Colonic mucosa (tissue), 4 donors: ENCODE measurements at places on chromosomes 4 and X. TPM values are rescaled to one million over a fixed set of nuclear protein-coding genes. Genes with fewer than 3 reads are reported as not detected.

DNA sequence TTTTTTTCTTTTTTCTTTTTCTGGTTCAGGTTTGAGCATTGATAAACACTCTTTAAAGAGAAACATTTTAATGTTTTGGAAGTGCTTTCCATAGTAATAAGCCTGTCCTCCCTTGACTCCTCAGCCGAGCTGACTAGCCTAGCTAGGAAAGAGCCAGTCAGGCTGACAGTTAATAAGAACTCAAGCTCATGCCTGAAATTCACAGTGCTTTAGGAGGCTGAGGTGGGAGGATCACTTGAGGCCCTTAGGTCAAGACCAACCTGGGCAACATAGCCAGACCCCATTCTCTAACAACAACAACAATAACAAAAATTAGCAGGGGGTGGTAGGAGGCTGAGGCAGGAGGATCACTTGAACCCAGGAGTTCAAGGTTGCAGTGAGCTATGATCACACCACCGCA, 53.4 kb upstream of the ZCCHC13 start:
- no peak for DNase-seq

- no peak for DNase-seq
These were observed 16.1 kb downstream of the MSMO1 start for GRCh38 chr4:165343353-165344191.

Gene GNPDA2
- total RNA-seq, result 8.9 TPM

- DNase-seq, result no peak
These were observed 82.9 kb upstream of the TMEM150C start for GRCh38 chr4:82644734-82645126.

DNA sequence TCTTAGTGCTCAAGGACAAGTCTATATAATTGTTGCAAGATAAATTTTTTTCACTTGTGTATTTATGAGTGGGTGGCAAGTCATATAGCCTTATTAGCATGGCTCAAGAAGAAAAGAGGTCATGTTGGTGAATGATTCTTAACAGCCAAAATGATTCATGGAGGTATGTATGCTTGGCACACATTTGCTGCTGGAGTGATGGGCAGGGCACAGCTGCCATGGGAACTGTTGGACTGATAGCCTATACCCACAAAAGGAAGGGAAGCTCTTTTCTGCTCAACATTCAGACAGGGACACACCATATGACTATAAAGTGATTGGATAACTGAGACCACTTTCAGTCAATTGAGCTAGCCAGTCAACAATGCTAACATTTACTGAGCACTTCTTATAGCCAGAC, 46.8 kb upstream of the PITX2 start:
- DNase-seq, result no peak

- DNase-seq, result no peak
These were observed 192.7 kb upstream of the LEF1 start for GRCh38 chr4:108361446-108361820.

DNA sequence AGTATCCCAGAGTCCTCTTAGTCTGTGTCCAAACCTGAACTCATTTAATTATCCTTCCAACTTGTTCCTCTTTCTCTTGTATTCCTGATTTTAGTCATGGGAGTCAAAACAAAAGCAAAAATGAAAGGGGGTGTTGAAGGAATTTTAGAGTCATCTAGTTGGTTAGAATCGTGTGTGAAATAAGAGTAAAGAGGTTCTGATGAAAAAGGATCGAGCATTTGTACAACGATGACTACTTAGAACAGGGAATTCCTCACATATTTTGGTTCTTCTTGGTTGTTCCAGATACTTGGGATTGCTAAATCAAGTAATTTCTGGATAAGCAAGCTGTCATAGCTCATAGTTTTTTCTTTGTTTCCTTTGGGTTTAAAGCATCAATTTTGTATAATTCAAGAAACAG, 194.4 kb downstream of the BCOR start:
- no peak for DNase-seq

DNA sequence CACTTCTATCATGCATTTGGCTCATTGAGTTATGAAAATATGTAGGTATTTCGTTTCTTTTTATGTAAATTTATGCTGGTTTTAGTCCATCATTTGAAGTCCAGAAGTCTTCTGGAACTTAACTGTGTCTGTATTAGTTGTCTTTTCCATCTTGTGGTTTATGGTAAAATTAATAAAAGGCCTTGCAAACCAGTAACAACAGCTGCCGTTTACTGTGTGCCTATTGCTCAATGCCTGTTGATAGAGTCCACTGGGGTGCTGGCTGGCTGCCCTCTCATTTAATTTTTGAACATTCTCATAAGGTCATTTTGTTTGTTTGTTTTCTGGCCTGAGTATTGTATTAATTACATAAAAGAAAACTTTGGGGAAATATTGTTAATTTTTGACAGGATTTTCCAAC, 98.0 kb downstream of the NAA11 start:
- no peak for DNase-seq

- no peak for DNase-seq
These were observed 148.6 kb downstream of the SOWAHB start for GRCh38 chr4:76749355-76749754.

Gene CXCL13
- 0.35 TPM for total RNA-seq

Gene GLOD5
- total RNA-seq, result 9.0 TPM

GRCh38 chr4:111923786-111924185, 221.5 kb upstream of the FAM241A start:
- DNase-seq, result no peak

GRCh38 chrX:53039236-53039635, 9.4 kb upstream of the GPR173 start:
- DNase-seq, result no peak

Gene ATP10D
- total RNA-seq, result 11.3 TPM

DNA sequence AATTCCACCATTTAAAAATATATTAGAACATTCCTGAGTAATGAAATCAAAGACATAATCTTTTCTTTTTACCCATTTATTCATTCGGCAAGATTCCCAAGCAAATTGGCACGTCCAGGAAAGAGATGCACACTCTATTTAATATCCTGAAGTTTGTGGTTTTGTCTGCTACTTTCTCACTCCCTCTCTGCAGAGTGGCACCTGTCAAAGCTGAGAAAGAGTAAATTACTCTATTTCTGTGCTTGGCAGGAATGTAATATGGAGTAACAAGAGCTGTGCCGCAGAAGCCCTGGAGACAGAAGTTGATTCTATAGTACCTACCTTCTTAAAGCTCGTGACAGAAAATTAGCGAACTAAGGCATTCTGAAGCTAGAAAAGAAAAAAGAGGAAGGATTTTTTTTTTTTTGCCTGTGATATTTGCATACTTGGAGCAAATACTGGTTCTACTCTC, 5.5 kb downstream of the GSTCD start:
- no peak for DNase-seq

Gene TASL
- 0.49 TPM for total RNA-seq

DNA sequence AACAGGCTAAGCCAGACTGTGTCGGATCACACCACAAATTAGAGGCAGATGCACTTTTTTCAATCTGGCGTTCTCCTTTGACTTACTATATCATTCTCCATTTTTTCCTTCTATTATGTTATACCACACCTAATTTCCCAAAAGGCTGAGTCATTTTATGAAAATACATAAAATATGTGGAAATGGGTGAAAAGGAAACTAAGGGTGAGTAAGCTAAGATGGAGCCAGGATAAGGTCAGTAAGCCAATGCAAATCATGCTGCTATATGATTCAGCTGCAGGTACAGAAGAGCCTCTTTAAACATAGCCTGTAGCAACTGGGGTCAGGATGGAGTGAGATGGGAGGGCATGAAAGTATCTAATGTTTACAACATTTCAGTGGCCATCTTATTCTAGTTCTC, 94.0 kb upstream of the TEX13A start:
- no peak for DNase-seq

Gene UGT2B7
- total RNA-seq, result 8.4 TPM

DNA sequence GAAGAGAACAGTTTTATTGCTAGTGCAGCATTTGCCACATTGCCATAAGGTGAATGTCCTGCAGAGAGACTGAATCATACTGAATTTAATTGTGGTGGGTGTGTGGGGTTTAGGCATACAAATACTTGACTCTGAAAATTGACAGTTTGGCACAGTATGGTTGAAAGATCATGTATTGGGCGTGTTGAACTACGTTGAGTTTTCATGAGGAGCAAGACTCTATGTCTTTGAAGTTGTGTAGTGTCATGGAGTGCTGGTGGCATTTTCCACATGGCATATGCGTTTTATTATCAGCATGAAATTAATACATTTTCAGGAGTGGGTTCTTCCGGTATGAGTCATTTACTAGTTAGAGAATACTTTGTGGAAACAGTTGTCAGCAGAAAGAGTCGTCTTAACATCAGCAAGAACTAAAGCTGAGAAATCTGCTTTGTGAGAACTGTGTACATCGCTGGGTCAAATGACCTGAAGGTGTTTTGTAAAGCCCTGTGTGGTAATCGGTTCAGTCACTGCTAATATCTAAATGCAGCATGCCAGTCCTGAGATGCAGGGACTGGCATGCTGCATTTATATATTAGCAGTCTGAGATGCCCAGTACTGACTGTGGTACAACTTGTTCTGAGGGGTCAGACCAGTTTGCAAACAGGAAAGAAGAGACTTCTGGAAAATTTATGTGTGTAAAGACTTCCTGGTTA, 50.3 kb downstream of the ARHGAP10 start:
- no peak for DNase-seq

DNA sequence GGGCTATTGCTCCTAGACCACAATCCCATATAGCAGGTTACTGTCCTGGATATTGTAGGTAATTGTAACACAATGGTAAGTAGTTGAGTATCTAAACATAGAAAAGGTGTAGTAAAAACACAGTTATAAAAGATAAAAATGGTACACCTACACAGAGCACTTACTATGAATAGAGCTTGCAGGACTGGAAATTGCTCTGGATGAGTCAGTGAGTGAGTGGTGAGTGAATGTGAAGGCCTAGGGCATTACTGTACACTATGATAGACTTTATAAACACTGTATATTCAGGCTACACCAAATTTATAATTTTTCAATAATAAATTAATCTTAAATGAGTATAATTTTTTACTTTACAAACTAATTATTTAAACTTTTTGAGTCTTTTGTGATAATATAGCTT, 425.7 kb downstream of the PABPC4L start:
- no peak for DNase-seq

Gene CCNG2
- total RNA-seq, result 145 TPM

GRCh38 chr4:1792832-1793495, at the start of gene FGFR3:
TSS of gene FGFR3 (plus strand) at chr4:1793293. CDS start at chr4:1793935, 642 bp downstream.
- DNase-seq, result peak; percentile 60

Gene CACNA1F
- 1.0 TPM for total RNA-seq

Gene TKTL2
- not detected for total RNA-seq

Gene RPS6KA6
- total RNA-seq, result 11.9 TPM

GRCh38 chr4:114900934-114901333, 212.5 kb downstream of the NDST4 start:
- DNase-seq, result no peak

Gene FATE1
- not detected for total RNA-seq

DNA sequence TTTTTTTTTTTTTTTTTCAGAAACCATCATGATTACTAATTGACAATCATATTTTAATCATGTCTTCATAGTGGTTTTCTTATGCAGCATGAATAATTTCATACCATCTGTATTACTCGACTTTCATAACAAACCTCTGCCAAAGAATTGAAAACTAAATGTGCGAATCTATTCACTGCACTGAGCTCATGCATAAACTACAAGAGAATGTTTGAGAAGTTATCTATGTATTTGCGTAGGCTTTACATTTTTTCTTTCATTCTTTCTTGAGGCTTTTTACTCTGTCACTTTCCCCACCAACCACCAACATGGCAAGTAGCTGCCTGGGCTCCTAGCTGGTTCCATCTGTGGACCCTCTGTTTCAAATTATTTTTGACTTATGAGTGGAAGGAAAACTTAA, 1761.0 kb downstream of the STIM2 start:
- DNase-seq, result no peak

DNA sequence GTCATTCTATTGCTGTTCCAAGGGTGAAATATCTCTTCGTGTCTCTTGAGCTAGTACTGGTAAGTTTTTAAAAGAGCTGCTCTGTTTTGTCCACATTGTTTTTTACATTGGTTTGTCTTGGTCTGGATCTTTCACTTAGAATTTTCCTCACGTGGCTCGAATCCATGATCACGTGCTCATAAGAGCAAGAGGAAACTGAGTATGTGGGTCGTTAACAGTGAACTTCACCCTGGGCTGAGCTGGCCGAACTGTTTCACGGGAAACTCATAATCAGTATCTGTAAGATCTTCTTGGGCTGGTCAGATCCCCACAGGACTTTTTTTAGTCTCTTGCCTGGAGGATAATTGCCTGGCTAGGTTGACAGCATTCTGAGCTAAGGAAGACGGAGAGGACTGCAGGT, 77.8 kb upstream of the HELT start:
- peak; percentile 18 for DNase-seq

GRCh38 chr4:95522682-95523530, 25.9 kb downstream of the UNC5C start:
- no peak for DNase-seq

Gene STPG2
- not detected for total RNA-seq

DNA sequence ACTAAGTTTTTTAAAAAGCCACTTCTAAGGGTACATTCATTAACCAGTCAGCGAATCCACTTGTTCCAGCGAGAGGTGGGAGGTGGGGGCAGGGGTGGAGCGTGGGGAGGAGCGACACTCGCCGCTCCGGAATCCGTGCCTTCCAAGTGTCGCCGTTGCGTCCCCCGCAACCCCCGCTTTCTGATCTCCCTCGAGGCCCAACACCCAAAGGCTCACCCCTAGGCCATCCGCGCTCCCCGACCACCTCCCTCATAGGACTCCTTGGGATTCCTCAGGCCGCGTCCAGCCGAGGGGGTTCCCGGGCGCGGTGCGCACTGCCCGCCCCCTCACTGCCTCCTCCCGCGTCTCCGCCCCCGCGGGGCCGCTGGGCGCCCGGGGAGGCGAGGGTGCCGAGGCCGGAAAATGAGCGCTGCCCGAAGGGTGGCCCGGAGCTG, 108.1 kb upstream of the STOX2 start:
- peak; percentile 29 for DNase-seq

DNA sequence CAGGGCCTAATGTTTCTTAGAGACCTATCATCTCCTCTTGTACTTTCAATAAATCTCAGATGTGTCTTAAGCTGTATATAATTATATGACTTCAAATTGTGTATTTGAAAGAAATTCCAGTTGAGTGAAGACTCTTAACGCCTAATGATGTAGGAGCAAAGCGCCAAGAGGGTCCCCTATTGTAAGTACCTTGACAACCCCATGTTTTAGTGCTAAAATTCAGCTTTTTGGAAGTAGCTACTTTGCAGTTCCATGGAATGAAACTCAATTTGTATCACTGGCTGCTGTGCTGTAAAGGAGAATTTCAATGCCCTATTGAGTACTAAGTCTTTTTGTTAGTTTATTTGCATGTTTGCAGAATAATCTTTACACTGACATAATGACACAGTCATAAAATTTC, 1826.6 kb upstream of the AGA start:
- DNase-seq, result no peak

Gene FGB
- 0.13 TPM for total RNA-seq

Gene NHS
- total RNA-seq, result 3.0 TPM
